ENCODE measurements at places on chromosomes 5 and 9.

GRCh38 chr9:110330484-110331105 lies 7.1 kb downstream of the TXNDC8 start:
- DNase-seq, result no peak

DNA sequence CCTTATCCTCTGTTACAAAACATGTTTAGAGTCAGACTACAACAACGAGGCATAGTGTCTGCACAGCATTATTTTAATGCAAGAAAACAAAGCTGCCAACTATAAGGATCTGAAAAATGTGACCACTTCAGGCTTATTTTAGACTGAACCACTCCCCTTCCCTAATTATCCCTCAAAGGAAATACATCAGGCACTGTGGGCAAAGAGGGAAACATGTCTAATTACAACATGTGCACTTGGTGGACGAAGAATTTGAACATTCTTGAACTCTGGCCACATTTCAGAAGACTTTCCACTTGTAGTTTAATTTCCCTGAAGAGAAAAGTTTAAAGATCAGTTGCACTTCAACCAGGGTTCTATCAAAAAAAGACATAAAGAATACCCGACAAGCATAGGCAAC lies 3.8 kb downstream of the MTMR12 start:
- no peak for DNase-seq

- no peak for DNase-seq
Observed at GRCh38 chr9:124122813-124123462, 111.4 kb downstream of the LHX2 start.

DNA sequence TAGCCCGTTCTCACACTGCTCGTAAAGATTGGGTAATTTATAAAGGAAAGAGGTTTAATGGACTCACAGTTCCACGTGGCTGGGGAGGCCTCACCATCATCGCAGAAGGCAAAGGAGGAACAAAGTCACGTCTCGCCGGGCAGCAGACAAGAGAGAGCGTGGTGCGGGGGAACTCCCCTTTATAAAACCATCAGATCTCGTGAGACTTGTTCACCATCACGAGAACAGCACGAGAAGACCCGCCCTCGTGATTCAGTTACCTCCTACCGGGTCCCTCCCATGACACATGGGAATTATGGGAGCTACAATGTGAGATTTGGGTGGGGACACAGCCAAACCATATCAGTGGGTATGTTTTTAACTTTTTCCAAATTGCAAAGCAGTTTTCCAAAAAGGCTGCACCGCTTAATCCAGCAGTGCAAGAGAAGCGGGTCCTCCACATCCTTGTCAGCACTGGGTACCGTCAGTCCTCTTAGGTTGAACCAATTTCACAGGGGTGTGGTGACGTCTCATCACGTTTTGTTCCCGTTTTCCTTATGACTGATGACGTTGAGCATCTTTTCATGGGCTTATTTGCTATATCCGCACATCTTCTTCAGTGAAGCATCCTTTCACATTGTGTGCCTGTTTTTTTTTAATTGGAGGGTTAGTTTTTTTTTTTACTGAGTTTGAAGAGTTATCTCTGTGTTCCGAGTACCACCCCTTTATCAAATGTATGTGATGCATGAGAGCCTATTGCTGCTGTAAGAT lies 8.0 kb upstream of the FCN2 start:
- DNase-seq, result no peak

DNA sequence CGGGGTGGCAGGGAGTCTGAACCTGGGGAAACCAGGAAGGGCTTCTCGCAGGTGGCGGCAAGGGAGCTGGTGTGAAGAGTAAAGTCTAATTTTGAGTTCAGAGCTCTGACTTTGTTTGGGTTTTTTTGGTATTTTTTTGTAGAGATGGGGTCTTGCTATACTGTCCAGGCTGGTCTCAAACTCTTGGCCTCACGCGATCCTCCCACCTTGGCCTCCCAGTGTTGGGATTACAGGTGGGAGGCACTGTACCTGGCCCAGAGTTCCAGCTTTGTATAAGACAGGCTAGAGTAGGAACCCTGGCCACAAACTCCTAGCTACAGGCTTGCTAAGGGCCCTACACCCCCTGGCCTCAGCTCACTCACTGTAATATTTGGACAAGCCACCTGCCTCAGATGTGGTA lies 105.1 kb upstream of the SARDH start:
- no peak for DNase-seq

- no peak for DNase-seq
Observed at GRCh38 chr5:172788771-172789686, 18.0 kb upstream of the DUSP1 start.

DNA sequence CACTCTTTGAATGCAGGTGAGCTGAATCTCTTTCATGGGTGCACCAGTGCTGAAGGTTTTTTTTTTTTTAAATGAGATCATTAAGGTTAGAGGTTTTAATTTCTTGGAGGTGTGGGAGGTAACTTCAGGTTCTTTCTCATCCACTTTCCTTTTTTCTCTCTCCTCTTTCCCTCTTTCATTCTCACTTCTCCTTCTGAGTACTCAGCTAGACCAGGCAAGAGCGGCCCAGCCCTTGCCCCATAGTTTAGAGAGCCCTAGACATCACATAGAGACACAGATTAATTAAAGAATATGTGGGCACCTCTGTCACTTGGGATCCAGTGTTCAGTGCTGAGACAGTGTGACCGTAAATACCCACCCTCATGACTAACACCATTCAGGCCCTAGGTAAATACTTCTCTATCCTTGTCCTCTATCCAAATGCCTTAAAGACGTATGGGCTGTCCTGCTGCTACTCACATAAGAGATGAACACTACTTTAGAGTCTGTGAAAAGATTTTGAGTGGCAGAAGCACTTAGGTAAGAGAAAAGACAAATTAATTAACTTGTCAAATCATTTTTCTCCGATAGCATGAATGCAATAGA lies 174.1 kb downstream of the TLE4 start:
- no peak for DNase-seq

DNA sequence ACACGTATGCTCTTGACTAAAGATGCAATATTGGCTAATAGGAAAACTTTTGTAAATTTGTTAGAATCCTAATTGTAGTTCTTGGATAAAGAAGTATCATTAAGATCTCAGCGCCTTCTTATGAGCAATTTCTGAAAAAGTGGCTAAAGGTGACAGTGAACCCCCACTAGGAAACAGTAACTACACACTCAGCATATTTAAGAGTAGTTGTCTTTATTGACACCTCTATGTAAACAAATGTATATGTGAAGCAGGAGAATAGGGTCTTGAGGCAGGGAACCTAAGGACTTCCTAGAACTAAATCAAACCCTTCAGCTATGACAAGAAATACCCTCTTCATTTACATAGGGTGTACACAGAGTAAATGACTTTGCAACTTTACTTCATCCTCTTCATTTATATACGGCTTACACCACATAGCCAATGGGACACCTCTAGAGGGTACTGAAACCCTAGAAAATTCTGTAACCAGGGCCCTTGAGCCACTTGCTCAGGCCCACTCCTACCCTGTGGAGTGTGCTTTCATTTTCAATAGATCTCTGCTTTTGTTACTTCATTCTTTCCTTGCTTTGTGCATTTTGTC lies 2.8 kb downstream of the NIPSNAP3A start:
- DNase-seq, result no peak

- DNase-seq, result no peak
Observed at GRCh38 chr9:123834218-123834888, 95.6 kb downstream of the DENND1A start.

- no peak for DNase-seq
Observed at GRCh38 chr5:132069561-132069960, 4.0 kb upstream of the CSF2 start.

DNA sequence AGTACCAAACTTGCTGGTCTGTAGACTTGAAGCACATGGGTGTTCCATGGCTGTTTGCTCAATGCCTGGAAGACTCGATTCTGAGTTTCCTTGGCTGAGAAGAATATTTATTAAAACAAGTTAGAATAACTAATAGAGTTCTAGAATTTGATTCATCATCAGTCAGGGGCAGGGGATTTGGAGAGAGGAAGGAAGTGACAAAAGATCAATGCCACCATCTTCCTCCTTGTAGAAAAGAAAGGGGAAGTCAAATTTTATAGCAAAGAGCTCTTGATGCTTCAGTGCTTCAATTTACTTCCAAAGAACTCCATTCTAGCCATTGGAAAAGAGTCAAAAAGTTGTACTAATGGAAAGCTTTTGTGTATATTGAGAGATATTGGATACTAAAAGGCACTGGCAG lies 236.3 kb downstream of the MCTP1 start:
- DNase-seq, result no peak

GRCh38 chr5:178291969-178292825 lies 59.6 kb upstream of the PHYKPL start:
- no peak for DNase-seq

DNA sequence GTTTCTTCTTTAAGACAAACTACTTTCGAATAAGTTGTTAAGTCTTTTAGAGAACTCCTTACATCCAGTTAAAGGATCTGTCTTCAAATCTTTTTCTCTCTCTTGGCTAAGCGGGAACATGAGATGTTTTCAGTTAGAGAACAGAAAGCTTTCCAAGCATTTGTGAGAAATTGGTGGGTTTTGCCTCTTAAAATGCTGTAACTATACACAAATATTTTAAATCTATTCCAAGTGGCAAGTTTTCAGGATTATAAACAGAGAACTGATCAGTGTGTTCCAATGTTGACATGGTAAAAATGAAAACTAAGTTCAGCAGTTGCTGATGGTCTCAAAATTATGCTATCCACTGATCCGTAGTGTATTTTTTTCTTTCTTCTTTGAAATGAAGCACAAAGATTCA lies 100.4 kb downstream of the EBF1 start:
- no peak for DNase-seq

GRCh38 chr9:5470122-5470521 lies 19.8 kb downstream of the CD274 start:
- DNase-seq, result no peak

- peak; percentile 50 for DNase-seq
Observed at GRCh38 chr9:38066914-38067858, 1.8 kb downstream of the SHB start.

DNA sequence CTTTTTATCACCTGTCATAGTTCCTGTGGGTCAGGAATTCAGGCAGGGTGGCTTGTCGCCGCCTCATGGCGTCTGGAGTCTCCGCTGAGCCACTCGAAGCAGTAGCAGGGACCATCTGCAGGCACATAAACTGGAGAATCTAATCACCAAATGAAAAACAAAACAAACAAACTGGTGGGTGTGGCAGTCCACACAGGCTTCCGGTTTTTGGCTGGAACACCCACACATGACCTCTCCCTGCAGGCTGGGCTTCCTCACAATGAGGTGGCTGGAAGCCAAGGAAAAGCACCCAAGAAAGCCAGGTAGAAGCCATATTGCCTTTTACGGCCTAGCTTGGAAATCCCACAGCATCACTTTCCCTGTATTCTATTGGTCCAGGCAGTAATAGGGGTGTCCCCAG lies 197.0 kb downstream of the SYK start:
- no peak for DNase-seq

DNA sequence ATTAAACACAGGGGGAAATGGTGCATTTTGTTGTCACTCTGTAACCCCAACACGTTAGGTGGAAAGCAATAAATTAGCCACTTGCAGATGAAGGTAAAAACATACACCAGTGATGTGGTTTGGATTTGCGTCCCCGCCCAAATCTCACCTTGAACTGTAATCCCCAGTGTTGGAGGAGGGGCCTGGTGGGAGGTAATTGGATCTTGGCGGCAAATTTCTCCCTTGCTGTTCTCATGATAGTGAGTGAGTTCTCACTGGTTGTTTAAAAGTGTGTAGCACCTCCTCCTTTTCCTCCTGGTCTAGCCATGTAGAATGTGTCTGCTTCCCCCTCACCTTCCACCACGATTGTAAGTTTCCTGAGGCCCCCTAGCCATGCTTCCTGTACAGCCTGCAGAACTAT lies 17.2 kb downstream of the EPB41L4A start:
- DNase-seq, result no peak

DNA sequence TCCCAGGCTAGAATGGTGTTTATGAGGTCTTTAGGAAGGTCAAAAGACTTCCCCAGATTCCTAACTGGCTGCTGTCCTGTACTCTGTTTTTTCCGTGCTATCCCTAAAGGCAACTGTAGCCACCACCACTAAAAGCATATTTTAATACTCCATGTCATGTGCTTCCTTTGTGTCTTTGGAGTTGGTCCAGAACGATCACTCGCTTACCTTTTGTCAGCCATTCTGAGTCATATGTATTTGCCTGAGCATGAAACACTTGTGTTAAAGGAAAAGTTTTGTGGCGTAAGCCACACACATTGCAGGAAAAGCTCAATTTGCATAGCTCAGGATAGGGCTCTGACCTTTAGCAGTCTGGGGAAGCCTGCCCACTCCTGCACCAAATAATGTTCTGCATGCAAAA lies 299.6 kb downstream of the NTRK2 start:
- no peak for DNase-seq

DNA sequence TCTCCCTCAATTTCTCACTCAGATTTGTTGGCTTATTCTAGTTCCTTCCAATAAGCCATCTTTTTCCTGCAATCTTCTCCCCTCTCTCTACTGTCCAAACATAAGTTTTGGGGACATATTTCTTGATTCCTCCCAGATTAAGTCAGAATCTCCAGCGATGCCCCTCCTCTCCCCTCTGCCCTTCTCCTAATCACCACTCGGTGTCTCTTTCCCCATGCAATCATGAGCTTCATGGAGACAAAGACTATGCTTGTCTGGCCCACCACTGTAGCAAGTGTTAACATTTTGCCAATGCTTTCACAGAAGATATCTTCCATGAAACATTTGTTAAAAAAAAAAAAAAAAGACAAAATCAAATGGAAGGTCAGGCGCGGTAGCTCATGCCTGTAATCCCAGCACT lies 42.4 kb downstream of the PDE6A start:
- no peak for DNase-seq

DNA sequence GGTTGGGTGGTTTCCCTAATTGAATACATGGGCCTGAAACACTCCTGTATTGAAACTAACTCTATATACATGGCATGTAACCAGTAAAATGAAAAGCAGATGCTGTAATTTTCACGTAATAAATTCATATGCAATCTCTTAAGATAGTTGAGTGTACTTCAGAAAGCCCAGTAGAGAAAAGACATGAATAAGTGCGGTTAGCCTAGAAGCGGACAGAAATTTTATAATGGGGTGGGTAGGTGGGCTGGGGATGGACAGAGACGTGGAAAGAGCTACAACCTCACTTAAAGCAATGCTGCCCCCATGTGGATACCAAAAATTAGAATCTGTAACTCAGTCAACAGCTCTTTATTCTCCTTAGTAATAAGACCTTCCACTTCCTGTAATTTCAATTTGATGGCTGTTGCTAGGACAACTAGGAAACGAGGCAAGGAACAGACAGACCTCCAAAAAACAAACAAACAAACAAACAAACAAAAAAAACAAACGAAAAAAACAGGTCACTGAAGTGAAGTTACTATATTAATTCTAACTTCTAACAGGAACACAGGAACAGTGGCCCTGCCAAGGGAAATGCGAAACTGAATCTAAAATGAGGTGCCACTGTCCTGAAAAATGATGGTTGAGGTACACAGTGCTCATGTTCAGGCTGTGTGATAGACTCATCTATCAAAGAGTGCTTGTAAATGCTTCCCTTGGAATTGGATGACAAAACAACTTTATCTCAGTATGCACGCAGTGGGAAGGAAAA lies 103.4 kb upstream of the GNA14 start:
- peak; percentile 32 for DNase-seq
